ENCODE measurements at places on chromosomes 3 and 15. TPM values are rescaled to one million over a fixed set of nuclear protein-coding genes. Genes with fewer than 3 reads are reported as not detected.
A peak's percentile ranks its signal among the peaks of the same experiment; 100 is the strongest.

DNA sequence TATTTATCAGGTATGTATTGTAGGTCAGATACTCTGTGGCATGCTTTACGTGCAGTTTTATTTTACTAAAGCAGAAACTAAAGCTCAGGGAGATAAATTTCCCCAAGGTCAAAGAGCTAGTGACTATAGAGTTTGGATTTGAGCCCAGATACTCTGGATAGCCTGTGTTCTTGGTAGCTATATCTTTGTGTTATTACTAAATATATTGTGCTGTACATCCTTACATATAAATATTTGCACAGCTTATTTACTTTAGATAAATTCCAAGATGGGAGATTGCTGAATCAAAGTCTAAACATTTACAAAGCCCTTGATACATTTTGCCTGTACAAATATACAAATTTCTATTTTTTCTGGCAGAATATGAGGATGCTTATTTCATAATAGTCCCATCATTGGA, 660.9 kb upstream of the NAALADL2 start:
- DNase-seq = no peak

RASGRF1 gene
- not detected for polyA plus RNA-seq

DNA sequence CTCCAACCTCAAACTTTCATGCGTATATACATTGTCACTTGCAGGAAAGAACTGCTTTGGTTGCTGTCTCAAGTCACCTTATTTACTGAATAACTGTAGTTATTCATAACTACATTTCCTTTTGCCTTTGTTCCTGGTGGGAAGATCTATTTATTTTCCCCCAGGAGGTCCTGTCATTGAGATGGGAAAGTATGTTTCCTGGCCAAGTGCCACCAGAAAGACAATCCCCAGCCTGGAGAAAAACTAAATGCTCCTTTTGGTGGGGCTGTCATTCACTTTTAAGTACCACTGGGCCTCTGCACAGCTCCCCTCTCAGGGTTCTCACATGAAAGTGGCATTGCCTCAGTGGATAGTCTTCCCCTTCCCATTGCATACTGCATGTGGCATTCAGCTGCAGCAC, 59.8 kb downstream of the LRRC3B start:
- no peak for DNase-seq

GOLGA6L4 gene
- polyA plus RNA-seq = not detected

DNA sequence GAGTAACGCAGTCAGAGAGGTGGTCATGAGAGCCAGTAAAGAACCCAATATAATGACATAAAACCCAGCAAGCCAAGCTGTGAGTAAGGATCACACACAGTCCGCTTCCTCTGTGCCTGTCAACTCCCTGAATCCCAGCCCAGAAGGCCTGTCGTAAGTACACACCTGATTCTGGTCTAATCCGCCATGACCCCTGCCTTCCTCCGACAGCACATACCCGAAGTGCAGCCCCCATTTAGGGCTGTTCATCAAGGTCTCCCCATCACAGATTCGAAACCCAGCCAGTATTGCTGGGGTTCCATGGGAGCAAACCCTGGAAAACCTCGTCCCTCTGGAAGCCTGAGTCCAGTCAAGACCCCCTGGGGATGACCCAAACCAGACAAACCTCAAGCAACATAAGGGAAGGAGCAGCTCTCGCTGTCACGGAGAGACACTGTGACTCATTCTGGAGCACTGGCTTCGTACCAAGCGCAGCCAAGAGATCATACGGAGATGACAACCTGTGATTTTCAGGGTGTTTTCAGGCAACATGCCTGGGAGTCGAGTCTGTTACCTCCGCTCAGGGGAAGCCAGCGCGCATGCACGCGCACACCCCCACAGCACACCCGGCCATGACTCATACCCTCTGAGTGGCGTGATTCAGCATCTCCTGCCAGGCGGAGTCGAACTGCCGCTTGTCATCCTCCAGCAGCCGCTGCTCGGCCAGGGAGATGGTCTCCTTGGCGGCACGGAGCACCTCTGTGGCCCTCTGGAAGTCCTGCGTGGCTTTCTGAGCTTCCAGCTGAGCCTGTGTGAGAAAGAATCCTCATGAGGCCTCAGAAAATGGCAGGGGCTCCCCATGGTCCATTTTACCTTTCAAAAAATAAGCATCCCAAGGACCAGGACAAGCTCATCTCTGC, 63.0 kb downstream of the SH3BP5 start:
- peak; percentile 84 for DNase-seq

DUOXA2 gene
- not detected for polyA plus RNA-seq

SLCO3A1 gene
- 61.3 TPM for polyA plus RNA-seq

ZNF80 gene
- polyA plus RNA-seq = 0.64 TPM

APOD gene
- polyA plus RNA-seq = not detected

All from CD4-positive, alpha-beta memory T cell (primary cell).